NCI-H1417 treated with DMSO at 0.1 percent for 48 hours (cell line): ENCODE measurements at places on chromosomes 5 and 9.

DNA sequence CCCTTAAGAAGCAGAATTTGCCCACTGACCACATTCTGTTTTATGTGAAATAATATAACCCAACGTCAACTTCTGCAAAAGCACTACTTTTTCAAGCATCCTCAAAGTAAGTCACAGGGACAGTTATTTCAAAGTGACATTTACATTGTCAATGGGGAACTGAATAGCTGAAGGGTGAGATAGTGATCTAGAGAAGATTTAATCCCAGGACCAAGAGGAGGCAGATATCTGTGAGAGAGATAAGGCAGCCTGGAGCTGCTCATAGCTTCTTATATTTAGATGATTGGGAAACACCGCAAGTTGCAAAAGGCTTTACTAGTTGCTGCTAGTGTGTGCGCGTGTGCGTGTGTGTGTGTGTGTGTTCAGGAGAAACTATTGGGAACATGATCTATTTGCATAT is 210.4 kb upstream of the RFX3 start:
- DNase-seq: no peak

DNA sequence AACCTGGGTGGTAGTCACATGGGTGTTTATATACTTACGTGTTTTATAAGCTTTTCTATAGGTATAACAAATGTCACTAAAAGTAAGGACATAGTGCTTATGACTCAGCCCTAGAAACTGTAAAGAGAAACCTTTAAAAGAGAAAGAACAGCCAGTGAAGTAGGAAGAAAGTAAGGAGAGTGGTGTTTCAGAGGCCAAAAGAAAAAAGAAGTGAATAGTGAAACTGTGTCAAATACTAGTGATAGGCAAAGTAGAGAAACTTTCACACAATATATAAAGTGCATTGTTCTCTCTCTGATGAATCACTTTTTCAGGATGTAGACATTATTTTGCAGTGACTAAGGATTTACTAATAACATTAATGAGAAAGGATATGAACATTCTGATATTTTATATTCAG is 74.2 kb upstream of the SUSD1 start:
- no peak for DNase-seq

- DNase-seq: no peak
Measured at GRCh38 chr5:88693071-88693932, 189.7 kb downstream of the MEF2C start.

DNA sequence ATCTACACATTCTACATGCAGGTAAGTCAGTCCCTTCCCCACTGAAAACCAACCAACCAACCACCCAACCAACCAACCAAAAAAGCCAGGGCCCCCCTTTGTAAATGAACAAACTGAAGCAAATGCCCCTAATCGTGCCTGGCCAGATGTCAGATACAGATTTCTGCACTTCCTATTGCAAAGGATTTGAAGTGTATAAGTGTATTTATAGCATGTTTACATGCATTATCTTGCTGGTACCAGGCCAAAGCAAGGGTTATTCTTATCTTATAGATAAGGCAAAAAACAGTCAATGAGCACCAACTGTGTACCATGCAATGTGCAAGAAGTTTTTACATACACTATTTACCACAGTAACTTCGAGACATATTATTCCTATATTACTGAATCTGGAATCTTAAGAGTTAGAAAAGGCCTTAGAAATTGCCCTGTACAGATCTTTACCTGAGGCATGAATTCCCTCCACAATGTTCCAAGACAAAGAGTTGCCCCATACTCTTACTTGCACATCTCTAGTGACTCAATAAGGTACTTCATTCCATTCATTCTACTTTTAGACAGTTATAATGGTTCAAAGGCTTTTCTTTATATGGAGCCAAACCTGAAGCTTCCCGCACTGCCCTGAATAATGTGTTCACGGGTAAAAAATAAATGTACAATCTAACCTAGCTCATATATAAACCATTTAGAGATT is 51.7 kb upstream of the NR5A1 start:
- DNase-seq: no peak

DNA sequence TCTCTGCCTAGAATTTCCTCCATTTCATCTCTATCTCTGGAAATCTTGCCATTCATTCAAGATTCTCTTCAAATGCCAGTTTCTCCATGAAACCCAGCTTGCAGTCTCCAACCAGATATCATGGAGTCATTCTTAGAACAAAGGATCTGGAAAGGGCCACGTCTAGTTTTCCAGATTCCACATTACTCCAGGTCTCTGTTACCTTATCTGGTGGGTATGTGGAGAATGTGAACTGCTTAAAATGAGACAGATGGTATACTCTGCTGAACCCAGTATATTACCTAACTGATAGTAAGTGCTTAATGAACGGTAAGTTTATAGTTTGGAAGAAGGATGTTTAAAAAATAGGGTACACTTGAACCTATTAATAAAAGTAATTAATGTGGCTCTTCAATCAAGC is 52.3 kb upstream of the ZSWIM6 start:
- DNase-seq: no peak

DNA sequence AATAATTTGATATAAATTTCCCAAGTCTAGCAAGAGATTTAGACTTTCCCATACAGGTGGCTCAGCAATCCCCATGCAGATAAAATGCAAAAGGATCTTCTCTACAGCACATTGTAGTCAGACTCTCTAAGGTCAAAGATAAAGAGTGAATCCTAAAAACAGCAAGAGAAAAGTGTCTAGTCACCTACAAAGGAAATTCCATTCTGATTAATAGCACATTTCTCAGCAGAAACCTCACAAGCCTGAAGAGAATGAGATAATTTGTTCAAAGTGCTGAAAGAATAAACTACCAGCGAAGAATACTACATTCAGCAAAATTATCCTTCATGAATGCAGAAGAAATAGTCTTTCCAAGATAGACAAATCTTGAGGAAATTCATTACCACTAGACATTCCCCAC is 493.3 kb downstream of the PRELID2 start:
- no peak for DNase-seq

GRCh38 chr9:105264380-105264779 is 19.9 kb downstream of the SLC44A1 start:
- DNase-seq: no peak

GRCh38 chr5:55485073-55485472 is 49.7 kb downstream of the PLPP1 start:
- DNase-seq: no peak

GRCh38 chr5:18544421-18544820 is 910.2 kb downstream of the TAF11L14 start:
- DNase-seq: no peak

GRCh38 chr9:118128313-118128712 is 424.1 kb downstream of the TLR4 start:
- no peak for DNase-seq

- no peak for DNase-seq
Measured at GRCh38 chr9:88534456-88535225, at the start of gene NXNL2. Gene NXNL2, plus strand, starts transcription at chr9:88535178. Its CDS starts 257 bp downstream, at chr9:88535435.
